ENCODE measurements at places on chromosomes 5 and 9. TPM values are rescaled to one million over a fixed set of nuclear protein-coding genes. Genes with fewer than 3 reads are reported as not detected.

The ZDHHC11 gene
- total RNA-seq, result 7.9 TPM

The SLC6A7 gene
- not detected for total RNA-seq

The EIF4E1B gene
- total RNA-seq, result not detected

The HTR4 gene
- total RNA-seq, result not detected

The IFNA8 gene
- total RNA-seq, result not detected

The PRLR gene
- total RNA-seq, result not detected

The AQP7 gene
- 0.12 TPM for total RNA-seq

The GRIA1 gene
- total RNA-seq, result not detected

The FIBCD1 gene
- not detected for total RNA-seq

The GARIN3 gene
- total RNA-seq, result 1.4 TPM

The GBA2 gene
- total RNA-seq, result 30.4 TPM

The N4BP3 gene
- total RNA-seq, result 3.2 TPM

The FOXD4L3 gene
- total RNA-seq, result not detected

The PCDHB13 gene
- not detected for total RNA-seq

The IL5 gene
- total RNA-seq, result 5.0 TPM

The PCDHB6 gene
- not detected for total RNA-seq

The ZNG1E gene
- 34.5 TPM for total RNA-seq

The RLN1 gene
- 1.2 TPM for total RNA-seq

The CCL27 gene
- total RNA-seq, result 0.80 TPM

The NR2F1 gene
- total RNA-seq, result not detected

The PDE8B gene
- total RNA-seq, result not detected

The SLU7 gene
- total RNA-seq, result 45.9 TPM

The PRRT1B gene
- total RNA-seq, result not detected

The CLK4 gene
- 25.1 TPM for total RNA-seq

The RIGI gene
- 11.7 TPM for total RNA-seq

The FOXI1 gene
- total RNA-seq, result not detected

The AJM1 gene
- total RNA-seq, result 3.8 TPM

The GM2A gene
- total RNA-seq, result 29.1 TPM

The LHX6 gene
- not detected for total RNA-seq

The PCDHGA8 gene
- total RNA-seq, result not detected

Data from activated CD4-positive, alpha-beta memory T cell treated with anti-CD3 and anti-CD28 coated beads for 36 hours (primary cell).